Nephron progenitor cell (in vitro differentiated cells): ENCODE measurements at places on chromosomes 2 and 18.

- H3K27ac ChIP-seq = peak overlapping the region; percentile 66
- H3K4me3 ChIP-seq = no peak overlapping the region
- no peak for DNase-seq
- no peaks in the 10 kb centered on the region for H3K27me3 ChIP-seq
- H3K4me1 ChIP-seq = peaks cover 5% of the 10 kb centered on the region
These were observed 153.3 kb downstream of the RNF144A start for GRCh38 chr2:7070483-7070882.

GRCh38 chr2:86082756-86083155, 22.9 kb downstream of the POLR1A start:
- no peak overlapping the region for H3K27ac ChIP-seq
- DNase-seq = no peak
- peaks cover 64% of the 10 kb centered on the region for H3K36me3 ChIP-seq

- no peak for DNase-seq
- no peak overlapping the region for H3K4me3 ChIP-seq
- H3K27me3 ChIP-seq = peaks cover 3% of the 10 kb centered on the region
- peaks cover 91% of the 10 kb centered on the region for H3K36me3 ChIP-seq
These were observed 54.1 kb upstream of the EPB41L5 start for GRCh38 chr2:119958670-119959268.

GRCh38 chr2:152395103-152395502, 60.1 kb downstream of the FMNL2 start:
- peaks cover 10% of the 10 kb centered on the region for H3K36me3 ChIP-seq
- H3K27me3 ChIP-seq = no peaks in the 10 kb centered on the region
- DNase-seq = no peak
- no peak overlapping the region for H3K27ac ChIP-seq

DNA sequence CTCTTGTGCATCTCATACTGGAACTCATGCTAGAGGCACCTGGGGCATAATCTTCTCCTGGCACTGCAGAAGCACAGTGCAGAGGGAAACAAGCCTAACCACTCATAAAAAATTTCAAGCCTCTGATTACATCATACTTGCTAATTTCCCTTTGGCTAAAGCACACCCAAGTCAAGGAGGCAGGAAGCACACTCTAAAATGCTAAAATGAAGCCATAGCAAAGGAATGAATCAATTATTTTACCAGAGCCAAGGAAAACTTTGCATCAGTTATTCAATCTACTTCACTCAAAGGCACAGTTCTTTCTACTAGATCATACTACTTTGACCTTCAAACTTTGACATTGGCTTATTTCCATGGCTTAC, 79.6 kb upstream of the SPOPL start:
- peaks cover 7% of the 10 kb centered on the region for H3K4me1 ChIP-seq
- no peak for DNase-seq
- H3K4me3 ChIP-seq = no peak overlapping the region
- H3K36me3 ChIP-seq = peaks cover 7% of the 10 kb centered on the region
- H3K27ac ChIP-seq = no peak overlapping the region
- H3K27me3 ChIP-seq = no peaks in the 10 kb centered on the region
